ENCODE measurements at places on chromosomes 2 and 18.
A peak's percentile ranks its signal among the peaks of the same experiment; 100 is the strongest.

- no peak for DNase-seq
These were observed 61.0 kb downstream of the TMEM163 start for GRCh38 chr2:134657650-134658250.

GRCh38 chr2:231720987-231721966, 13.0 kb downstream of the PTMA start:
- DNase-seq = no peak

GRCh38 chr18:56258178-56258577, 380.2 kb downstream of the TXNL1 start:
- DNase-seq = no peak

DNA sequence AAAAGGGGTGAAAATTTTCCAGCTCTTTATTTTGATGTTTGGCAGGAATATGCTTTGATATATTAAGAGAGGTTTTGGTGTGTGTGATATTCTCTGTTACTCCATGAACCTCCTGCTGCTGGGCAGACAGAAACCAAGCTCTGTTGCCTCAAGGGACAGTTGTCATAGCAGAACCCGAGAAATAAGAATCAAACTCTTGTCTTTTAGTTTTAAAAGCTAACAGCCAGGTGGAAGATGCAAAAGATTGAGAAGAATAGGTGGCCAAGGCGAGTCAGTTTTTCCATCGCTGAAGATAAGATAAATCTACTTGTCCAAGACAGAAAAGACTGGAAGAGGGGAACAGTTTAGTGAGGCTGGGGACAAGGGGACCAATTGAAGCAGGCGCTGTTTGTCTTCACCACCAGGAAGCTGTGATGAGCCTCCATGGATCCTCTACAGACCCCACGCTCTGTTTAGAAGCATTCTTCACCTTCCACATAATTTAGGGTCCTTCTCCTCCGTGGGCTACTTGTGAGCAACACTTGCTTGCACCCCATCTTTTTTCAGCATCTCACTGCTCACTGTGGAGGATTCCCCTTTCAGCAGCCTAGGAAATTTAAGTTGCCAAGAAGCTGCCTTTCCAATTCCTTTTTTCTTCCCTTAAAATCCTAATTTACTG, 23.9 kb downstream of the PMAIP1 start:
- DNase-seq = no peak

DNA sequence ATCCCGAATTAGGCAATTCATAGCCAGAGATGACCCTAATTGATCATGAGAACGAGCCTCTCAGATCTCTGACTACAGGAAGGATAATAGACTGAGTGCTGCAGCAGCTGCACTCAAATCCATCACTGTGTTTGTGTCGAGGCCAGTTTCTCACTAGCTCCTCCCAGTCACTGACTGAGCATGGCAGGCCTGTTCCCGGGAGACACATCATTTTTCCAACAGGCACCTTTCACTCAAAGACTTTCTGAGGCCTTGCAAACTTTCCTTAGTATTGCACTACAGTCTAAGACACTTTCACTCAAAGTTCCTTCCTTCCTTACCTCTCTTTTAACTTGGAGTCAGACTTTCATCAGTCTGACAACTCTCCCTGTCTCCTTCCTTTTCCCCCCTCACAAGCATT, 13.7 kb downstream of the SOS1 start:
- peak; percentile 19 for DNase-seq

- DNase-seq = no peak
These were observed 1.8 kb upstream of the IAH1 start for GRCh38 chr2:9472511-9472910.

All from AG08395 (cell line).